ENCODE measurements at places on chromosomes 6 and 20. TPM values are rescaled to one million over a fixed set of nuclear protein-coding genes. Genes with fewer than 3 reads are reported as not detected.

HLA-DRB5 gene
- total RNA-seq: 15.0 TPM

NT5E gene
- 7.4 TPM for total RNA-seq

MOXD1 gene
- not detected for total RNA-seq

CASS4 gene
- total RNA-seq: 18.8 TPM

FAM83C gene
- total RNA-seq: not detected

SRMS gene
- total RNA-seq: not detected

STX11 gene
- total RNA-seq: 13.9 TPM

WFDC12 gene
- total RNA-seq: not detected

VSX1 gene
- not detected for total RNA-seq

FAM209A gene
- total RNA-seq: 2.1 TPM

PGC gene
- total RNA-seq: not detected

SEMG1 gene
- not detected for total RNA-seq

PIGT gene
- total RNA-seq: 62.4 TPM

ZBTB46 gene
- total RNA-seq: not detected

TMEM200A gene
- 2.6 TPM for total RNA-seq

CLPSL2 gene
- total RNA-seq: not detected

GNRH2 gene
- total RNA-seq: 1.5 TPM

C20orf141 gene
- not detected for total RNA-seq

SNX21 gene
- 1.7 TPM for total RNA-seq

PRSS35 gene
- total RNA-seq: not detected

TP53TG5 gene
- 0.16 TPM for total RNA-seq

GSTA1 gene
- total RNA-seq: not detected

GJA10 gene
- not detected for total RNA-seq

KCNK16 gene
- not detected for total RNA-seq

PHF10 gene
- total RNA-seq: 50.5 TPM

TMC2 gene
- total RNA-seq: not detected

PLN gene
- total RNA-seq: not detected

ETV7 gene
- 4.6 TPM for total RNA-seq

ENPP4 gene
- 5.4 TPM for total RNA-seq

ARFGEF3 gene
- total RNA-seq: 0.05 TPM

ZNF343 gene
- 8.7 TPM for total RNA-seq

RAB44 gene
- total RNA-seq: not detected

COL11A2 gene
- 0.71 TPM for total RNA-seq

ECHDC1 gene
- total RNA-seq: 47.1 TPM

HSPA1L gene
- 3.0 TPM for total RNA-seq

UBD gene
- total RNA-seq: not detected

NKX2-4 gene
- total RNA-seq: not detected

B3GALT4 gene
- 12.2 TPM for total RNA-seq

TCFL5 gene
- 7.9 TPM for total RNA-seq

MEI4 gene
- total RNA-seq: not detected

BPIFA1 gene
- not detected for total RNA-seq

ANGPT4 gene
- not detected for total RNA-seq

CSTF1 gene
- 60.5 TPM for total RNA-seq

TPD52L1 gene
- total RNA-seq: not detected

All from activated CD8-positive, alpha-beta T cell treated with anti-CD3 and anti-CD28 coated beads, Interleukin-2, amount 10 ng/mL, durations not matched to agents 7 days and 5 days (primary cell).